ENCODE measurements at places on chromosomes 3 and 15. TPM values are rescaled to one million over a fixed set of nuclear protein-coding genes. Genes with fewer than 3 reads are reported as not detected.

Gene RARRES1
- total RNA-seq: 0.16 TPM

Gene SLC9C1
- not detected for total RNA-seq

Gene IL1RAP
- total RNA-seq: 0.44 TPM

Gene MCTP2
- total RNA-seq: 1.0 TPM

GRCh38 chr3:58884453-58884852 lies 165.4 kb downstream of the CFAP20DC start:
- no peaks in the 10 kb centered on the region for H3K36me3 ChIP-seq
- no peak overlapping the region for H3K4me3 ChIP-seq
- no peaks in the 10 kb centered on the region for H3K27me3 ChIP-seq
- H3K27ac ChIP-seq: no peak overlapping the region
- no peak for DNase-seq
- no peaks in the 10 kb centered on the region for H3K4me1 ChIP-seq

- H3K36me3 ChIP-seq: peaks cover 27% of the 10 kb centered on the region
- H3K4me3 ChIP-seq: no peak overlapping the region
- no peaks in the 10 kb centered on the region for H3K27me3 ChIP-seq
- peak; percentile 84 for DNase-seq
- peaks cover 26% of the 10 kb centered on the region for H3K4me1 ChIP-seq
These were observed 25.6 kb downstream of the IQCB1 start for GRCh38 chr3:121809249-121809648.

DNA sequence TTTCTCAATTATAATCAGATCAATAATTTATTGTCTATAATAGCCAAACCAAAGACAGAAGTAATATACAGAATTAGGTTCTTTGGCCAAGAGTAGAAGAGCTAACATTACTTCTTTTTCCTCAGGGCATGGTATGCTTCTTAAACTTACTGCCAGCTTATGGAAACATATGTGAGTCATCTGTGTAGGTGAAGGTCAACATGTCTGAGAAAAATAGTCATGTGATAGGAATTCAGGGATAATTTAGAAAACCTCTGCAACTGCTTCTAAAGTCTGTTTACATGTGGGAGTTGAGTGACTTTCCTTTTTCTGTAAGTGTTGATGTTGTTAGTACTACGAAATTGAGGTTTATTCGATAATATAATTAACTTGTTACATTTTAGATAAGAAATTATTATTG lies 19.2 kb upstream of the MAP6D1 start:
- H3K36me3 ChIP-seq: peaks cover 27% of the 10 kb centered on the region
- no peak for DNase-seq
- H3K4me3 ChIP-seq: no peak overlapping the region
- H3K27ac ChIP-seq: no peak overlapping the region
- no peaks in the 10 kb centered on the region for H3K27me3 ChIP-seq
- no peaks in the 10 kb centered on the region for H3K4me1 ChIP-seq

GRCh38 chr3:63467392-63467791 lies 185.1 kb upstream of the SNTN start:
- no peak overlapping the region for H3K4me3 ChIP-seq
- H3K36me3 ChIP-seq: no peaks in the 10 kb centered on the region
- no peaks in the 10 kb centered on the region for H3K27me3 ChIP-seq
- H3K27ac ChIP-seq: no peak overlapping the region

DNA sequence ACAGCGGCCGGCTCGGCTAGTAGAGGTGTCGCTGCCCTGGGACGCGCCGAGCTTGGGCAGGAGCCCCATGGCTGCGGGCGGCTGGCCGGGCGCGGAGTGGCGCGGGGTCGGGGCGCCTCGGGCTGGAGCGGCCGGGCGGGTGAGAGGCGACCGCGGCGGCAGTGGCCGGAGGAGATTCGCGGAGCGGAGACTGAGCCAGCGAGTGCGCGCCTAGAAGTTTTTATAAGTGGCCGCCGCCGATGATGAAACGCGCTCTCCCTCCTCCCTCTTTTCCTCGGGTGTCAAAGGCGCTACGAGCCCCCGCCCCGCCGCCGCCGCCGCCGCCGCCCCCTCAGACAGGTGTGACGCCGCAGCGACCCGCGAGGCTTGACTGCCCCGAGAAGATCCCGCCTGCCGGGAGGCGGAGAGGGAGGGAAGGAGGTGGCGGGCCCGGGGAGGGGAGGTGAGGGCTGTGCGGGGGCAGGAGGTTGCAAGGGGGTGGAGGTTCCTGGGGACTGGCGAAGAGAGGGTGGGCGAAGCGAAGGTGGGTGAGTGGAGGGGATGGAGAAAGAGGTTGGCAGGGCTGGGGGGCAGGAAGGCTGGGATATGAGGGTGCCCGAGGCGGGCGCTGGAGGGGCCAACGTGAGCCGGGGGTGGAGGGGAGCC lies at the start of gene SLCO2A1:
SLCO2A1 (minus strand) TSS at position 192 of the 645 bp plus-strand sequence; CDS start at position 69, 123 bp downstream.
- H3K27ac ChIP-seq: no peak within 1 kb of the TSS
- H3K4me1 ChIP-seq: no peaks in the 10 kb centered on the region
- DNase-seq: no peak
- H3K4me3 ChIP-seq: no peak within 1 kb of the TSS

- DNase-seq: no peak
- H3K27me3 ChIP-seq: no peaks in the 10 kb centered on the region
- no peak overlapping the region for H3K27ac ChIP-seq
These were observed 17.9 kb downstream of the PSTPIP1 start for GRCh38 chr15:77012868-77013267.

DNA sequence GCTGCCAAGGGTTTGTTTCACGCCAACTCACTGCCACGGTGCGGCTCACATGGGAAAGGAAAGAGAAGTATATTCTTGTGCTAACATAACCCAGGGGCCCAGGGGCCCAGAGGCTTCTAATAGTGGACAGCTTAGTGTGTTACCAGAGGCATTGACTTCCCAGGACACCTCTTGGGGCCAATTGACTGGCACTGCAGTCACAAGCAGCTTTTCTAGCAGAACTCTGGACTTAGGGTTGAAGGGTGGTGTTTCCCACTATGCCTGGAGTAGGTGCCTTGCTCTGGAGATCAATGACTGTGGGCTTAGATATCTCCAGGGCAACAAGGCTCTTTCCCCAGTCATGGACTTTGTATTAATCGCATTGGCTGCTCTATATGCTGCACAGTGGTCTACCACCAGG lies 172.7 kb upstream of the KBTBD8 start:
- H3K27me3 ChIP-seq: no peaks in the 10 kb centered on the region
- no peaks in the 10 kb centered on the region for H3K4me1 ChIP-seq
- no peaks in the 10 kb centered on the region for H3K36me3 ChIP-seq
- DNase-seq: no peak
- no peak overlapping the region for H3K4me3 ChIP-seq

DNA sequence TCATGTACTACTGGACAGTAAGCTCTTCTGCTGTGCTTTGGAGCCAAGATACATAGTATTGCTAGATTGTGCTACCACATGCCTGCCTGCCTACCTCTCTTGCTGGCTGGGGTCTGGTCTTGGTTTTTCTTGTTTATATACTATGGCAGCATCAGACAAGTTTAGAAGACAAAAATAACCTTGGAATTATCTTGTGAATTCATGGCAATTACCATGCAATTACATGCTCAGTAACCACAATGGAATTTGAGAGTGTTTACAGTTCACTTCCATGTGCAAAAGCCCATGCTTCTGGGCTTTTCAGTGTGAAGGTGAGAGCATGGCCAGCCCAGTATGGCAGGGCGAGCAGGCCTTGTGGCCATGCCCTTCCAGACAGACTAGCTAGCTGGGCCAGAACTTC lies 48.0 kb upstream of the C15orf61 start:
- H3K36me3 ChIP-seq: no peaks in the 10 kb centered on the region
- no peak overlapping the region for H3K27ac ChIP-seq
- no peak overlapping the region for H3K4me3 ChIP-seq
- H3K27me3 ChIP-seq: no peaks in the 10 kb centered on the region

DNA sequence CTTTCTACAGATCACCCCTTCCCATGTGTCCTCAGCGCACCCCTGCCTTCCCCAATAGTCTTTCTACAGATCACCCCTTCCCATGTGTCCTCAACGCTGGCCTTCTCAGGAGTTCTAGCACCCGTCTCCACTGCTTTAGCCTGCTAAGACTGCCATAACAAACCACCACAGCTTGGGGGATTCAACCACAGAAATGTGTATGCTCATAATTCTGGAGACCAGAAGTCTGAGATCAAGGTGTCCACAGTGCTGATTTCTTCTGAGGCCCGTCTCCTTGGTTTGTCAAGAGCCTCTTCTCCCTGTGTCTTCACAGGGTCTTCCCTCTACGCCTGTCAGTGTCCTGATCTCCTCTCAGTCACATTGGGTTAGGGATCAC lies 68.1 kb upstream of the CGNL1 start:
- peaks cover 14% of the 10 kb centered on the region for H3K4me1 ChIP-seq
- H3K36me3 ChIP-seq: no peaks in the 10 kb centered on the region
- no peaks in the 10 kb centered on the region for H3K27me3 ChIP-seq
- no peak overlapping the region for H3K27ac ChIP-seq
- no peak for DNase-seq

DNA sequence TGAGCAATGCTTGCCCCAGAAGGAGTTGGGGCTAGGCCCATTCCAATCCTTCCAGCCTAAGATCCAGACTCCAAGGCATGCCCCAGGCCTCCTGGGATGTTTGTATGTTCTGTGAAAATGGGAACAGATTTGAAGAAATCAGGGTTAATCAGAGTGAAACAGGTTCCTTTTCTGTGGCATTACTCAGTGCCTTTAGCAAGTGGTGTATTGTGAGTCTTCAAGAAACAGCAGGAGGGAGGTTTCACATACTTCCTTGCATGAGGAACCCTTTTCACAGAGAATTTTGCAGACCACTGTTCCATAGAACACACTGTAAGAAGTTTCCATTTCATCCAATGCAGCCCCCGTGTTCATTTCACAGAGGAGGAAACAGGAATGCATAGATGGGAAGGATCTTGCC lies 8.4 kb upstream of the CDC25A start:
- no peaks in the 10 kb centered on the region for H3K27me3 ChIP-seq
- no peak overlapping the region for H3K27ac ChIP-seq
- no peak for DNase-seq
- no peak overlapping the region for H3K4me3 ChIP-seq

DNA sequence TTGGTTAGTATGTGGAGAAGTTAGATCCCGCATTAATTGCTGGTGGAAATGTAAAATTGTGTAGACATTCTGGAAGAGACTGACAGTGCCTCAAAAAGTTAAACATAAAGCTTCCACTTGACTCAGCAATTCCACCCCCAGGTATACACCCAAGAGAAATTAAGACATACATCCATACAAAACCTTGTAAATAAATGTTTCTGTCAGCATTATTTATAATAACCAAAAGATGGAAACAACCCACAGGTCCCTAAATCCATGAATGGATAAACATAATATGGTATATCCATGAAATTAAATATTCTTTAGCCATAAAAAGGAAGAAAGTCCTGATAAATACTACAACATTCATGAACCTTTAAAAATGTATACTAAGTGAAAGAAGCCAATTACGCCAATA lies 817.4 kb downstream of the NTRK3 start:
- H3K27ac ChIP-seq: no peak overlapping the region
- no peaks in the 10 kb centered on the region for H3K4me1 ChIP-seq
- no peaks in the 10 kb centered on the region for H3K27me3 ChIP-seq
- no peak for DNase-seq

- no peaks in the 10 kb centered on the region for H3K27me3 ChIP-seq
- DNase-seq: no peak
- H3K36me3 ChIP-seq: peaks cover 51% of the 10 kb centered on the region
- no peak overlapping the region for H3K27ac ChIP-seq
- H3K4me1 ChIP-seq: peaks cover 23% of the 10 kb centered on the region
- peak overlapping the region; percentile 59 for H3K4me3 ChIP-seq
These were observed 10.2 kb downstream of the TRA2B start for GRCh38 chr3:185927501-185928200.

DNA sequence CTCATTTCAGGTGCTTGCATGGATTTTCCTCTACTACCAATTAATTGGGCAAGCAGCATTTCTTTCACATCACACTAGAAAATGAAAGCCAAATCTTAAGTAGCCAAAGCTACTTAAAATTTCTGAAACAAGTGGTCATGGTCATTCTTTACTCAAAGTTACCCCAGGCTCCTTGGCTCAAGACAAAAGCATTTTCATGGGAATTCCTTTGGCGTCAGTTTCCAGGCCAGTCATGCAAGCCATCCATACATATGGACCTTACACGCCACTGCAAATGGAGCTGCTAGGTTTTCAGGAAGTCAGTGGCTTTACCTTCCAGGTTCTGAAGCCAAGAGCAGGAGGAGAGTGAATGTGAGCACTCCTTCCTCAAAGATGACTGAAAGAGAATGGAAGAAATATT lies 83.7 kb upstream of the IL12A start:
- H3K4me1 ChIP-seq: peaks cover 25% of the 10 kb centered on the region
- H3K36me3 ChIP-seq: no peaks in the 10 kb centered on the region
- no peak overlapping the region for H3K4me3 ChIP-seq
- H3K27me3 ChIP-seq: no peaks in the 10 kb centered on the region
- no peak overlapping the region for H3K27ac ChIP-seq
- DNase-seq: no peak

- H3K36me3 ChIP-seq: no peaks in the 10 kb centered on the region
- no peak overlapping the region for H3K27ac ChIP-seq
- DNase-seq: no peak
- H3K4me1 ChIP-seq: no peaks in the 10 kb centered on the region
These were observed 17.5 kb upstream of the ALDH1A3 start for GRCh38 chr15:100862162-100862561.

DNA sequence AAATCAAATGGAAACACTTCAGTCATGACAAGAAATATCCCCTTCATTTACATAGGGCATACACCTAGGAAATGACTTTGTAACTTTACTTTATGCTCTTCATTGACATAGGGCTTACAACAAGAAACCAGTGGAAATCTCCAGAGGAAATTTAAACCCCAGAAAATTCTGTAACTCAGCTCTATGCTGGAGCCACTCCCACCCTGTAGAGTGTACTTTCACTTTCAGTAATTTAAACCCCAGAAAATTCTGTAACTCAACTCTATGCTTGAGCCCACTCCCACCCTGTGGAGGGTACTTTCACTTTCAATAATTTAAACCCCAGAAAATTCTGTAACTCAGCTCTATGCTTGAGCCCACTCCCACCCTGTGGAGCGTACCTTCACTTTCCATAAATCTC lies 987.1 kb upstream of the CADM2 start:
- H3K4me1 ChIP-seq: no peaks in the 10 kb centered on the region
- no peak overlapping the region for H3K27ac ChIP-seq
- no peaks in the 10 kb centered on the region for H3K36me3 ChIP-seq
- no peak overlapping the region for H3K4me3 ChIP-seq
- no peaks in the 10 kb centered on the region for H3K27me3 ChIP-seq

DNA sequence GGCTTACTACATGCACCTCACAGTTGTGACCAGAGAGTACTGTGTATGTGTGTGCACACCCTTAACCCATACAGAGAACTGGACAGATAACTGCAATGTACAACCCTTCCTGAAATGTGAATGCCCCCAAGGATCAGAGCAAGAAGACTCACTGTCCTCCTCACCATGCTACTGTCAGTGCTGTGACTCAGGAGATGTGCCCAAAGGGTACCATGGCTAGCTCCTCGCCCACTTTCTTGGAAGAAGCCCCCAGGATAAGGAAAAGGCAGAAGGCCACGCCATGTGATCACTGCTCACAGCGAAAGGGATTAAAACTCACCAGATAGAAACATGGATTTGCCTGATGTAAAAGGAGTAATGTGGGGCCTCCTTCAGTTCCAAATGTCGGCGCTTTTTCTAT lies 41.8 kb downstream of the UBP1 start:
- no peaks in the 10 kb centered on the region for H3K27me3 ChIP-seq
- no peak for DNase-seq
- H3K4me3 ChIP-seq: no peak overlapping the region
- no peak overlapping the region for H3K27ac ChIP-seq
